ENCODE measurements at places on chromosomes 12 and 14.

DNA sequence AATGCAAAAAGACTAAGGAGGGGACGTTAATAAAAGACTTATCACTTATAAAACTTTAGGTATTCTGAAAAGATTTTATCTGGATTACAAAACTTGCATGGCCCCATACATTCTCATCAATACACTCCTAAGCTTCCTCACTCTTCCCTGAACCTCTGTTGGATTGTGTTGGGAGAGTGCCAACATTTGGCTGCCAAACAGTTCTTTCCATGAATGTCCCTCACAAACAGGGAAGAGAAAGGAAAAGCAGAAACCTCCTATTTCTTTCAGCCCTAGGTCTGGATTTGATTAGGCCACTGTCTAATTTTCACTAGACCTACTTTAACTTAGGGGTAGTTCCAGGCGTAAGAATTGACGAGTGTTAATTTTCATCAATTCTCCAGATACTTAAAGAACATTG, 11.7 kb downstream of the PTHLH start:
- DNase-seq: no peak

DNA sequence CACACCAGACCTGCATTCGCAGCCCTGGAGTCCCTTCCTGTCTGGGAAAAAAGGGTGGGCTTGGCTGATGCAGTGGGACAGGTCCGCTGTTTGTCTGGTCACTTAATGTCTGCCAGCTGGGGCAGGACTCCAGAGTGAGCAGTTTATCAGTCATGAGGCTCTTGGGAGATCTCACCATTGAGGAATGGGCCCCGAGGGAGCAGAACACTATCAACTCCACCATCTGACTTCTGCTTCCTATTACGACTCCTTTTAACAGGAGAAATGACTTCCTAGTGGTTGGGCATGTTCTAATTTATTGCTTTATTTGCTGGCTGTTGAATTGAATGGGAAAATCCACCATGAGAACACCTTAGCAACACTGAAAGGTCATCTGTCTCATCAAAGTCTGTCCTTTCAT, 182.5 kb upstream of the RASSF8 start:
- peak; percentile 71 for DNase-seq

- no peak for DNase-seq
These were observed 156.0 kb downstream of the ADCK1 start for GRCh38 chr14:77955816-77956484.

- DNase-seq: no peak
These were observed 108.2 kb downstream of the PHETA1 start for GRCh38 chr12:111260732-111261131.

- no peak for DNase-seq
These were observed 327.2 kb downstream of the EMP1 start for GRCh38 chr12:13523536-13524307.

DNA sequence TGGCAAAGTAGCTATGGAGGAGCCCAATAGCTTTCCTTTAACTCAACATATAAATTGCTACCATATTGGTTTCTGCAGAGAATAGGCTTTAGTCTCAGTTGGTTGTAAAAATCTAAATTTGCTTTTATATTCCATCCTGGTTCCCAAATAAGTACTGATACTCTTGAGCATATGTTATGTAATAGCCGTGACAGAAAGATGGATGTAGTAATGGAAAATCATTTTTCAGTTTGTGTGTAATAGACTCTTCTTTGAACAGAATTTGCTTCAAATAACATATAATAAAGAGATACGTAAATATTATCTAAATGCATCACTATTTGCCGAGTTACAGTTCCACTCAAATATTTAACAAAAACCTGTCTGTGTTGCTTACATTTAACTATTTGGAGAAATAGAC, 271.6 kb downstream of the LRFN5 start:
- no peak for DNase-seq

GRCh38 chr14:42629553-42629952, 1022.9 kb downstream of the LRFN5 start:
- no peak for DNase-seq

GRCh38 chr14:51448831-51449670, 202.7 kb upstream of the FRMD6 start:
- DNase-seq: peak; percentile 73

DNA sequence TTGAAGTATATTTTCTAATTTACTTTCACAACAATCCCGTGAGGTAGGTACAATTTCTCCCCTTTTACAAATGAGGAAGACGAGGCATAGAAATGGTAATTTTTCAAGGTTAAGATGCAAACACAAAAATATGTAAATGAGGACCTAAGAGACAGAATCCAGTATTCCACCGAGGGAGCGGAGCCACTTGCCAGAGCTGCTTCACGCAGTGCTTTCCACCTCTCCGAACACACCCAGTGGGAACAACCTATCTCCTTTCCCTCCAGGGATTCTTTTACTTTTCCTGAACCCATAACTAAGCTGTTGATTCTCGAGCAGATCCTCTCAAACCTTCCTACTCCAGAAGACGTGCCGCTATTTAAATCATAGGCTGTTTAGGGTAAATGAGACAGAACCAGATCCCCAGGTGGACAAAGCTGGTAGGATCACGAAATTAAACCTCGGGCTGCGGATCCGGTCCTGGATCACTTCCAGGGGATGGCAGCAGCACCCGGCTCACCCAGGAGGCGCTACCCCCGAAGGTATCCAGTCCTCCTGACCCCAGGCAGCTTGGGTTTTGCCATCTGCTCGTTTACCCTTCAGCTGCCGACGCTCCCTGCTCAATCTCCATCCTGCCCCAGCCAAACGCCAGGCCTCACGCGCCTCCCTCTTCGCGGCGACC, 1.5 kb downstream of the DDHD1 start:
- peak; percentile 47 for DNase-seq

DNA sequence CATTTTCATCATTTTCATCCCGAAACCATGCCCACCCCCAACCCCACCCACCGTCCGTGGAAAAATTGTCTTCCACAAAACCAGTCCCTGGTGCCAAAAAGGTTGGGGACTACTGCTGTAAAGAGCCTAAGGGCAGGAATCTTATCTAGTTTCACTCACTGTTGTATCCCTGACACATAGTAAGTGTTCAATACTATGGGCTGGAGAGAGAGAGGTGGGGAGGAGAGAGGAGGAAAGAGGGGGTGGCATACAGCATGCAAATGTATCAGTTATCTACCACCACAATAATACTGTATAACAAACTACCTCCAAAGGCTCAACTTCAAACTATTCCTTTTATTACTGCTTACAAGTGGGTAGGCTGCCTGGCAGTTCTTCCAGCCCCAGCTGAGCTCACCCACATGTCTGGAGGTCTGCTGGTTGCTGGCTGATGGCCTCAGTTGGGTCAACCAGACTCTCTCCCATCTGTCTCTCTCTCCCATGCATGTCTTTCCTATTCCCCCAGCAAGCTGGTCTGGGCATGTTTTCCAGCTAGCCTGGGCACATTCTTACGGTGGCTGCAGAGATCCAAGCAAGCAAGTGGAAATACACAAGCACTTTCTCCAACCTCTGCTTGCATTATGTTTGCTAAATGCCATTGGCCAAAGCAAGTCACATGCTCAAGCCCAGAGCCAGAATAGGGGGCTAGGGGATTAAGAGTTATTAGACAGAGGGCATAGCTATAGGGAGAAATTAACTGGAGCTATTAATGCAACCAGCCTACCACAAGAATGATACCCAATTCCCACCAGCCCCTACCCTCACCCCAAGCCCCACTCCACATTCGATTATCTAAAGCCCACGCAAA, 31.6 kb upstream of the FICD start:
- no peak for DNase-seq

GRCh38 chr12:123011701-123012100, 31.2 kb downstream of the ARL6IP4 start:
- DNase-seq: peak; percentile 7

- DNase-seq: peak; percentile 38
These were observed 47.8 kb upstream of the LTA4H start for GRCh38 chr12:96083020-96083719.

DNA sequence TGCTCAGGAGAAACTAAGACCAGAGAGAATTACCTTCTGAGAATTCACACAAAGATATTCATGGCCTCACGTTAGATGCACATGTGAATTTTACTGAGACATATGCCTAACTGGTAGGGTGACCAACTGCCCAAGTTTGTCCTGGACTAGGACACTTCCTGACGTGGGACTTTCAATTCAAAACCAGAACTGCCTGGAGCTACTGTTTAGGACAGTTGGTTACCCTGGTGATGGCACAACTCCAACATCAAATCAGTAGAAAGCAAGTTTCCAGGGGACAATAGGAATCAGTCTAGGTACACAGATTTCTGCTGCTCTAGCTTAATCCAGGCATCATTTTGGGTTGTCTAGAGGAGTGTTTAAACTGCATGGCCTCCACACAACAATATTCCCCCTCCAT, 178.7 kb downstream of the GXYLT1 start:
- no peak for DNase-seq

DNA sequence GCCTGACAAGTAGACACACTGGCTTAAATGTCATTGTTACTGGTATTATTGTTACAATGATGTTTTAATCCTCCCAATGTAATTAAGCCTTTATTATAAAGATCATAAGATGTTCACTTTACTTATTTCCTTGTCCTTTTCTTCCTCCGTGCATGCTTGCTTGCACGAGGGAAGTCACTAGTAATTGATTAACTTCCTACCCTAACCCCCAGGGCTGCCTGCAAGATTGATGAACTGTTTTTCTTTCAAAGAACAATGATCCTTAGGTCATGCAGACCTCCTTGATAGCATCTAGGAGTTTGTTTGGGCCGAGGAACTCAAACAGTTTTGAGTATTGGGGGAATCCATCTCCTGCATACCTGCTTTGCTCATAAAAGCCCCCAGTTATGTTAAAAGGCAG, 43.0 kb downstream of the GLRX5 start:
- DNase-seq: no peak

- peak; percentile 73 for DNase-seq
These were observed 2.3 kb upstream of the ZNF384 start for GRCh38 chr12:6691473-6691872.

DNA sequence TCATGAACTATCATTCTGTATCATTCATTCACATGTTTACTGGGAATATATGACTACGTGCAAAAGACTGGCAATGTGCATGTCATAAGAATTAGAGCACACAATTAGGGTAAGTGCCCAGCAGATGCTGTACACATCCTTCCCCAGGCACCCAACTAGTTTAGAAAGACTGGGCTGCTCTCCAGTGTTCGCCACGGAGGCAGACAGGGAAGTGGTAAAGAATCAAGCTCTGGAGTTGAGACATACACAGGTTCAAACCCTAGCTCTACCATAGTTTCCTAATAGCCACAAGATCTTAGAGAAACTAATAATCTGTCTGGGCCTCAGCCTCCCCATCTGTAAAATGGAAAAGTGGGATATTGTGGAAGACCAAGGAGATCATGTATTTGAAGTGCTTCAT, 6.8 kb downstream of the TMCC3 start:
- no peak for DNase-seq

All from fibroblast of skin of right biceps (primary cell).